ENCODE measurements at places on chromosomes 4 and X. TPM values are rescaled to one million over a fixed set of nuclear protein-coding genes. Genes with fewer than 3 reads are reported as not detected.

Gene EFHC2
- total RNA-seq = 1.5 TPM

Gene EMD
- total RNA-seq = 67.2 TPM

Gene RXFP1
- total RNA-seq = 0.15 TPM

Gene ADGRA3
- 24.8 TPM for total RNA-seq

Gene TMSB15A
- total RNA-seq = 64.7 TPM

Gene CDKL2
- total RNA-seq = 0.84 TPM

Gene DCAF12L2
- not detected for total RNA-seq

Gene TRIML1
- total RNA-seq = not detected

Gene CPE
- 11.6 TPM for total RNA-seq

Gene GATA1
- not detected for total RNA-seq

Gene SSX4B
- total RNA-seq = not detected

Gene FUNDC2
- total RNA-seq = 25.1 TPM

Gene PRDM8
- total RNA-seq = 5.2 TPM

Gene NKAP
- 4.2 TPM for total RNA-seq

Gene BBS7
- 35.0 TPM for total RNA-seq

Gene GPM6B
- 9.4 TPM for total RNA-seq

Gene TMPRSS11B
- total RNA-seq = not detected

Gene TMEM150C
- total RNA-seq = 0.34 TPM

Gene STK32B
- 0.59 TPM for total RNA-seq

Gene ADGRG2
- total RNA-seq = under 0.01 TPM

Gene GAGE12E
- total RNA-seq = not detected

Gene RBMX2
- total RNA-seq = 17.4 TPM

Gene CLRN2
- total RNA-seq = not detected

Gene NDNF
- 0.59 TPM for total RNA-seq

Gene STBD1
- total RNA-seq = 3.7 TPM

Gene LRAT
- under 0.01 TPM for total RNA-seq

All from bronchus fibroblast of lung (primary cell).